ENCODE measurements at places on chromosomes 1 and 21.

GRCh38 chr1:9782897-9783296 is 40.9 kb downstream of the CLSTN1 start:
- no peak for DNase-seq

DNA sequence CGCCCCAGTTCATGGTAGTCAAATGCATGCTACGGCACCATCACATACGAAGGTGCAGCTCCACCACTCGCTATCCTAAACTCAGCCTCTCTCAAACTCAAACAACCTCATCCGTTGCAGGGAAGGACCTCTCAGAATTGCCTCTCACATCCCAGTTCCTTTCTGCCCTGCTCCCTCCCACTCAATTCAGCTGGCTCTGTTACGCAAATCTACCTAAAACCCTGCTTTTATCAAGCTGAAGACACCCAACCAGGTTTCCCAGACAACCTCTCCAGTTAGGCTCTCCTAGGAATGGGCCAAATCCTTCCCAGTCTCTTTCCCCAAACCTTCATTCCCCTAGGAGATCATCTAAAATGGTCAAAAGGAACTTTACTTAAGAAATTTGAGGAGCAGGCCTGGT is 62.9 kb downstream of the CLSTN1 start:
- no peak for DNase-seq

GRCh38 chr1:3455670-3456448 is 1.4 kb downstream of the ARHGEF16 start:
- DNase-seq, result no peak

DNA sequence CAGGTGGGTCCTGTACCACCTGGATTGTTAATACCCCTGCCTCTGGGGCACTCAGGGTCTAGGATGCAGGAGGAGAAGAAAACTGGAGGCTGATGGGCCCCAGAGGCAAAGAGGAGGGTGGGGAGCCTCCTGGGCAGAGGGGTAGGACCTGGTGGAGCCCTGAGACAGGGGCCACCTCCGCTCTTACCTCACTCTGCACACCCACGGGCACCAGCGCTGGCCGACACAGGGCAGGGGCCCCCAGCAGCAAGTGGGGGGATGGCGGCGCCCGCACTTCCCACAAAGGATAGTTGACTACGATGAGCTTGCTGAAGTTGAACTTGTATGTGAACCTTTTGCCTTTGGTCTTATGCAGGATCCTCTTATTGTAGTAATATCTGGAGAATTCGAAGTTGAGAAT is 1.1 kb downstream of the ETV3L start:
- DNase-seq, result no peak

- no peak for DNase-seq
Measured at GRCh38 chr1:68011657-68012375, 38.6 kb downstream of the DIRAS3 start.

DNA sequence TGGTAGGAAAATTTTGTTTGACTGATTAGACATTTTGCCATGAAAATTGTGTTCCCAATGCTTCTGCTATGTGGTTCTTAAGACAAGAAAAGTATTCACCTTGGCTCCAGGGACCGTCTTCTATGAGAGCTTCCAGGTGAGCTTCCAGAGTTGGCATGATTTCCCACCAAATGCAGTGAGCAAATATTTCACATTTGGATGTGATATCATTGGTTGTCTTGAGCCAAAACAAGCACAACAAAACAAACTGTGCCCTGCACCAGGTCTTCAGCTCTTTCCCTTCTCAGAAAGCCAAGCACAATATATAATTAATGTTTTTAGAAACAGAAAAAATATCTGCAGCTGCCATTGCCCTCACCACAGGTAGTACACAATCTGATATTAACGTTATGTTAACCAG is 1009.0 kb downstream of the PLA2G4A start:
- DNase-seq, result no peak

- no peak for DNase-seq
Measured at GRCh38 chr1:170660871-170661645, 2.9 kb upstream of the PRRX1 start.

DNA sequence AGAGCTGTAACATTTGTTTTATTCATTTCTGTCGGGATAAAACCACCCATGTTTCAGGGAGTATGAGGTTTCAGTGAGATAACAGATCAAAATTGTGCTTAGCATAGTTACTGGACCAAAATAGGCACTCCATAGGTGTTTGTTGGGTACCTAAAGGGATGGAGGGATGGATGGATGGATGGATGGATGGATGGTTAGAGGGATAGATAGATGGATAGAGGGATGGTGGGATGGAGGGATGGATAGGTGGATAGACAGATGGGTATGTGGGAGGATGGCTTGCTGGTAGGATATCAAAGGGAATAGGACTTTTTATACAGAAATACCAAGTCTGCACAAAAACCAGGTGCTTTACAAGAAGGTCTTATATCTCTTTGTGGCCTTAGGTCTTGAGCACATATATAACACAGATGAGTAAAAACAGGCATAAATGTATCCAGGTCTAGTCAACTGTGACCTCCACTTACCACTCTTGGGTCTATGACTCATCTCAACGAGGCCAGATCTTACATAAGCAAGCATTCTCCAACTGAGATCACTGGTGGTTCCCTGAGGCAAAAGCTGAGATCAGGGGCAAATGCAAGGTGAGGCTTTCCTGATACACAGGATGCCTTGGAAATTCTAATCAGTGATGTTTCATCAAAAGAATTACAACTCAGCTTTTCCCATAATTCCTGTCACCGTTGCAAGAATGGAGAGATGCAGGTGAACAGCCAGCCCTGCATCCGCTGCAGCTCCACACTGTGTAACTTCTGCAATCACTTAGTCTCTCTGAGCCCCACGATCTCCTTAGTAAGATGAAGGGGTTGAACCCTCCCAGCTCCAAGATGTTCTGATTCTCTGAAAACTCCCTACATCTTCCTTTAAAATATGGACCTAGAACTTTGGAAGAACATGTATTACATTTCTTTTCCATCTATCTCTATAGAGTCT is 32.0 kb downstream of the PTAFR start:
- no peak for DNase-seq

DNA sequence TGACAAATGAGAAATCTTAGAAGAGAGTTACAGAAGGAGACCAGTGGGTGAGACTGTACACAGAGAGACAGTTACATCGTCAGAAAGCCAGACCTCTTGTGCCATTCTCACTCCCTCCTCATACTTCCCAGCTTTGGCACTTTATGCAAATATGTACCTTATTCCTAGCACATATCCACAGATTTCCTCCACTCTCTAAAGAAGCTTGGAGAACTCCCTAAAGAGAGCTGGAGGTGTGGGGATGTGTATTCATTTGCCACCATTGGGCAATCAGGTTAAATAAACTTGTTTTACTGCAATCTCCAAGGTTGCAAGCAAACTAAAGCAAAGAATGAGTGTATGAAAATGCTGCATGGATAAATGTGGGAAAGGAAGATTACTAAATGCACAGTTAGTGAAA is 380.9 kb upstream of the PRMT6 start:
- DNase-seq, result no peak

GRCh38 chr1:10771789-10772188 is 24.7 kb downstream of the CASZ1 start:
- DNase-seq, result no peak
